ENCODE measurements at places on chromosomes 4 and X.
A peak's percentile ranks its signal among the peaks of the same experiment; 100 is the strongest.

GRCh38 chr4:59553721-59554091, 1646.4 kb upstream of the ADGRL3 start:
- DNase-seq = peak; percentile 30

- no peak for DNase-seq
Measured at GRCh38 chr4:19033816-19034733, 1012.5 kb upstream of the LCORL start.

GRCh38 chrX:120753413-120754251, 122.0 kb downstream of the CT47B1 start:
- DNase-seq = no peak

DNA sequence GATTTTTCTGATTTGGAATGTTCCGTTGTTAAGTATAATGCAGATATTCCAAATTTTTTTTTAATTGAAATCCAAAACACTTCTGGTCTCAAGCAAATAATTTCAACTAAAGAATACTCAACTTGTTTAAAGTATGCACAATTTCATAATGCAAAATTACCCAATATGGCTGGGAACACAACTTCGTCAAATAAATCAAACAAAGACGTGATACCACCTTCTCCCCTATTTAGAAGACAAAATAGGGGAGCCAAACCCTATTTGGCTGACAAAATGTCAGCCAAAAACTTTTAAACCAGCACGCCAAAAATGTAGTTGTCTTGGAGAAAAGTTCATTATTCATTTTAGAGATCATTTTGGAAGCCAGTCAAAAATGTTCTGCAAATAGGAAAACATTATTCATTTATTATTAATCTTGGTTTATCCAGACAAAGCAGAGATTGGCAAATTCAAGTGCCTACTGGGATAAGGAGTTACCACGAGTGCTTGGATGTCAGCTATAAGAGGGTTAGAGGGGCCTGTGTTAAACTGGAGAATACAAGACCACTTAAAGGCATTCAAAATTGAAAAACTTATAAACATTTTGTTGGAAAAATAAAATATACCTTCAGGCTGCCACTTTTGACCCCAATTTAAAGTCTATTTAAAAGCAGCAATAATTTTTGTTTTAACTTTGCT, 3.3 kb upstream of the TKTL2 start:
- no peak for DNase-seq

DNA sequence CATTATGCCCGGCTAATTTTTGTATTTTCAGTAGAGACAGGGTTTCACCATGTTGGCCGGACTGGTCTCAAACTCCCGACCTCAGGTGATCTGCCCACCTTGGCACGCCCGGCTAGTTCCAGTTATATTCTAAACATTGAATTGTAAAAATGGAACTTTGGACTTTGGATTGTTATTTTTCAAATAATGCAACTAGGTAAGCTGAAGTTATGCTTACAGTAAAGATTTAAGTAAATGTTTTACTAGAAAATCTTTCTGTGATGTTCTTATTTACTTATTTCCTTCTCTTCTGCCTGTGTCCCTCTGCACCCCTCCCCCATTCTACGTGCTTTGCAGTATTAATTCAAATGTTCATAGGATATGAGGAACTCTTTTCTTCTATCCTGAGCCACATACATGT, 26.1 kb downstream of the GK start:
- no peak for DNase-seq

- DNase-seq = peak; percentile 67
Measured at GRCh38 chr4:76003035-76003434, 4.3 kb downstream of the CXCL9 start.

- DNase-seq = no peak
Measured at GRCh38 chr4:61225656-61226055, 25.5 kb downstream of the ADGRL3 start.

GRCh38 chrX:4484266-4484665, 770.8 kb upstream of the PRKX start:
- no peak for DNase-seq

DNA sequence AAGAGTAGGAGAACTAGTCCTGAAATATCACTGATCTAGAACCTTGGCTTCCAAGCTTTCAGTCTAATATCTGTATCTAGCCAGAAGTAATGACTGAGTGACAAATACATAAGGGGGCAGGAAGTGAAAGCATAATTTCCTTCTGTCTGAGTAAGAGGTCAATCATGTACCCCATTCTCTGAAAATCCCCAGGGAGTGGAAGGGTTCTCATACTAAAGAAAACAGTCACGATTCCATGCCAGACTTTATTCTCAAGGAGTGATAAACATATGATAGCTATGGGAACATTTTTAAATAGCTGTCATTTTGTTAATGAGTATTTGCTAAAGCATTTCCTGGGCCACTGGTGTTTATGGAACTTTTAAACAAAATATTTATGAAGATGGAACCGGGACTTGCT, 308.5 kb downstream of the ARHGAP24 start:
- no peak for DNase-seq

GRCh38 chrX:106802063-106802387, 448 bp upstream of the TBC1D8B start:
- DNase-seq = no peak

- DNase-seq = no peak
Measured at GRCh38 chr4:6772223-6772928, 10.2 kb upstream of the KIAA0232 start.

- no peak for DNase-seq
Measured at GRCh38 chr4:140267576-140267975, 105.9 kb upstream of the SCOC start.

DNA sequence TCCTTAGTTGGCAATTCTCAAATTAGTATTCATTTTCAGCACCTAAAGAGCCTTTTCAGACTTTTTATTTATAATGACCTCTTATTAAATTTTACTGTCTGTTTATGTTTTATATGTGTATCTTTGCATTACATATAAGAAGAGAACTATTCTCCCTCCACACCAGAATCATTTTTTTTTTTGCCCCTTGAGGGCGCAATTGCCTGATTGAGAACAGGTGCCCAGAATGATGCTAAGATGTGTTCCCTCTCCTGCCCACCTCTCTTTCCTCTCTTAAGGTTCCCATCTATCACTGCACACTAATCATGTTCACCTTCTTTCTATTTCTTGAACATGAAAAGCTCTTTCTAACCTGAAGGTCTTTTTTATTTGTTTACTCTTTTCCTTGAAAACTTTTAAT, 44.2 kb upstream of the ADAM29 start:
- DNase-seq = no peak

GRCh38 chr4:43864616-43865146, 583.9 kb downstream of the KCTD8 start:
- no peak for DNase-seq

DNA sequence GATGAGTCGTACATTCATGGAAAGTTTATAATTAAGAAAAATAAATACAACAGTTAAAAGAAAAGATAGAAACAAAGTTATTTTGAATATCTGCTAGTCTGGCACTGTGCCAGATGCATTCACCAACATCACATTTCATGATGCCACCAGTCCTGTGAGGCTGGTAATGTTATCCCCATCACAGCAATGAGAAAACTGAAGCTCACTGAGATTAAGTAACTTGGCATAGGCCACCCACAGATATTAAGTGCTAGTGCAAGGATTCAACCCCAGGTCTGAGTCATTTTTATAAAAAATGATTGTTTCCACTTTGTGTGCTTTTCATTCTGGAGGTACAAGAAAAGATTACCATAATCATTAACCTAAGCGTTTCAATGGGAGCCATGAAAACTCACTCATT, 65.0 kb upstream of the IL15 start:
- DNase-seq = no peak

GRCh38 chrX:118552121-118552900, 56.7 kb downstream of the DOCK11 start:
- DNase-seq = peak; percentile 75

DNA sequence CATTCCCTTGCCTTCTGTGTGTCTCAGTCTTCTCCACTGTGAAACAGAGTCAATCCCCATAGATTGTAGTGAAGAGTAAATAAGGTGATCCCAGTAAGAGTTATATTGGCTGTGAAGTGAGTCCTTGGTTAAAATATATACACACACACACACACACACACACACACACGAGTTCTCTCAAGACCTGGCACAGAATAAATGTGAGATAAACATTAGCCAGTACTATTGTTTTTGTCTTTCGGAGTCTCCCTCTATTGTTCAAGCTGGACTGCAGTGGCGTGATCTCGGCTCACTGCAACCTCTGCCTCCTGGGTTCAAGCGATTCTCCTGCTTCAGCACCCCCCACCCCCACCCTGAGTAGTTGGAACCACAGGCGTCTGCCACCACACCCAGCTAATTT, 44.8 kb upstream of the FAM156A start:
- no peak for DNase-seq

DNA sequence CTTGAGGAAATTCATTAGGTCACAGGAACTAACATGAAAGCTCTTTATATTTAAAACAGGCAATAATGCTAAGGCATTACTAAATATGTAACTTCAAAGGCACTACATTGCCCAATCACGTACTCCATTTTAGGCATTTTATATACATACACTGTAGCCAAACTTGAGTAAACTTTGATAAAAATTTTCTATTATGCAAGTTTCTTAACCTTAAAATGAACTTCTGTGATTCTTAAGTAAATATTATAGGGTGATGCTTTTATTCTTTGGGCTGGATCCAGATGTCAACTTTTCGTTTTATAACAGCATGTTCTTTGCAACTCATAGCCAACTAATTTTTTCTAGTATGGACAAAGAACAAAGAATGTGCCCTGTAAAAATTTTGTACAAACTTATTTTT, 28.3 kb upstream of the MAP9 start:
- DNase-seq = no peak

DNA sequence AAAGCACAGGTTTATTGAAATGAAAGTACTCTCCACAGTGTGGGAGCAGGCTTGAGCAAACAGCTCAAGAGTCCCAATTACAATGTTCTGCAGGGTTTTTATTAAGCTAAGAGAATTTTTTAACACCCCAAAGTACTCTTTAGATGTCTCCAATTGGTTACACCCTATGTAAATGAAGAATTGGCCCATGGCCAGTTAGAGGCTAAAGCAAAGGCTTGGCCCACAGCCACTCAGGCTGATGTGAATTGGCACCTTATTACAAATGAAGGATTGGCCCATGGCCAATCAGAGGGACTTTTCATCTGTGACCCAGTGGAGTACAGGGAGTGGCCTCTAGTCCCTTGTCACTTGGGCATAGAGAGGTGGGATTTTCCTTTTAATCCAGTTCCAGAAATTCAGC, 30.1 kb upstream of the IQCM start:
- DNase-seq = no peak

GRCh38 chr4:141913928-141914327, 277.5 kb downstream of the IL15 start:
- no peak for DNase-seq

DNA sequence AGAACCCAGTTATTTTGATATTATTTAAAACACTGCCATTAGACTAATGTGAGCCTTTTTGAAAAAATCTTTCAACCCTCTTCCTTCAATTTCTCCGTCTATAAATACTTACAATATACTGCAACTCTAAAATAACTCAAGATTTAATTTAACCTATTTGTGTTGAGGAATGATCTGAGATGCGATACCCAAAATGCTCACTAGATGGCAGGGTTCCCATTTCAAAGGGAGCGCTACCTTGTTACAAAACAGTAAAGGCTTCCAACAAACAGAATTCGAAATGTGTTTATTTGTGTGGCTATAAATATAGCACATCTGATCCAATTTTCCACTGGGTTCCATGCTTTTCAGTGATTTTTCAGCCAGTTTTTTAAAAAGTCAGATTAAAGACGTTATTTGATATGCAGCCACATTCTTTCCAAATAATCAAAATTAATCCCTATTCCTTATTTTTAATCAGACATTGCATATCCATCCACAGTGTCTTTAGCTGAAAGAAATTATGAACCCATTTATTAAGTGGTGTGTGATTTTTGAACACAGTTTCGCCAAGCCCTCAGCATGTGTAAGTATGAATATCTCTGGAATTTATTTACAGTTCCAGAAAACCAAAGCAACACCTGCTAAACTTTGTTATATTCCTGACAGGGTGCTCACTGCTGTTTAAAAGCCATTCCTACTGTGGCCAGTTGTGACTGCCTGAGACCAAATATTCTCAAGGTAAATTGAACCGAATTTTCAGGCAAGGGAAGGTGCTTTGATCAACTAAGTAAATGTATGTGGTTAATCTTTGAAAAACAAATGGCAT, 668.0 kb upstream of the LCORL start:
- DNase-seq = peak; percentile 56

- DNase-seq = no peak
Measured at GRCh38 chr4:36277533-36277932, 3.9 kb upstream of the DTHD1 start.

GRCh38 chr4:62640296-62640695, 1440.2 kb downstream of the ADGRL3 start:
- no peak for DNase-seq

DNA sequence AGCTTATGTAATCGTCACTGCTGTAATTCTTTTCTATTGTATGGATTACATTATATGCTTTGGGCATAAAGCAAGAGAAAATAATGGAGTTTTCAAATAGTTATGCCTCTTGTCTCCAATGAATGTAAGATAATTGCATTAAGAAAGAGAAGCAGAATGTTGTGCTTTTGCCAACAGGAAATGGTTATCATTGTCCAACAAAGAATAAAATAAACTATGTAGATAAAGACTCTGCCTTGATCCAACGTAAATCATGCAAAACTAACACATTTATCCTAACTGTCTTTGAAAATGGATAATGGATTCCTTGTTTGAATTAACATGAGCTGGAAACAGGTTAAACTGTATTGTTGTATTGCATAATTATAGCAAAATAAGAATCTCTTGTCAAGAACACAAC, 1709.0 kb downstream of the PCDH7 start:
- DNase-seq = no peak

DNA sequence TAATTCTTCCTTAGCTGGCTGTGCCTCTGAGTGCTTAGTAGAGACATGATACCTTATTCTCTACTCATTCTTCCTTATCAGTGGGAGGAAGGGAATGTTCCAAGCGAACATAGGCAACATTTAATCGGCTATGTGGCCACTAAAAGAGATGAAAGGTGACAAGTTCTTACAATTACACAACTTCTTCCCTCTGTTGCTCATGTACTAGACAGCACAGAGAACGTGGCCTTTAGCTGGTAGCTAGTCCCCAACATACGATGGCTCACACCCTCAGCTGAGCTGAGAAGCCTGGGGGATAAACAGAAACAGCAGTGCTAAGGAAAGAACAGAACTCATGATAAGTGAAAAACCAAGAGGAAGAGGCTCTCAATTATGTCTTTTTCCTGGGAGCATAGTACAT, 52.2 kb downstream of the APOO start:
- peak; percentile 59 for DNase-seq

DNA sequence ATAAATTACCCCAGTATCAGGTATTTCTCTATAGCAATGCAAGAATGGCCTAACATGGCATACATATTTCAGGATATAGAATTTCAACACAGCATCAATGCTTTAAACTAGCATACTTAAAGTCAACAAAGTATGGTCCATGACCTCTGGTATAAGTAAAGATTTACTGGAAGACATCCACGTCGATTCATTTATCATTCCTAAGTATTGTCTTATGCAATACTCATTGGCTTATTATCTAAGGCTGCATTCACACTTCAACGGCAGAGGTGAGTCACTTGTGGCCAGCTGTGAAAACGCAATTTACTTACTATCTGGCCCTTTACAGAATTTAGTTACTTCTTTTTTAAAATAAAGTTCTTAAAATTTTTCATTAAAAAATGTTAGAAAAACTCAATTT, 42.6 kb downstream of the ADGRA3 start:
- no peak for DNase-seq

All from suppressor macrophage treated with lipopolysaccharide for 4 hours (primary cell).